Activated CD8-positive, alpha-beta T cell treated with anti-CD3 and anti-CD28 coated beads for 36 hours (primary cell): ENCODE measurements at places on chromosomes 4 and X. TPM values are rescaled to one million over a fixed set of nuclear protein-coding genes. Genes with fewer than 3 reads are reported as not detected.

TAF1 gene
- 30.9 TPM for total RNA-seq

MAMLD1 gene
- 1.8 TPM for total RNA-seq

CD38 gene
- total RNA-seq: 25.6 TPM

DNA sequence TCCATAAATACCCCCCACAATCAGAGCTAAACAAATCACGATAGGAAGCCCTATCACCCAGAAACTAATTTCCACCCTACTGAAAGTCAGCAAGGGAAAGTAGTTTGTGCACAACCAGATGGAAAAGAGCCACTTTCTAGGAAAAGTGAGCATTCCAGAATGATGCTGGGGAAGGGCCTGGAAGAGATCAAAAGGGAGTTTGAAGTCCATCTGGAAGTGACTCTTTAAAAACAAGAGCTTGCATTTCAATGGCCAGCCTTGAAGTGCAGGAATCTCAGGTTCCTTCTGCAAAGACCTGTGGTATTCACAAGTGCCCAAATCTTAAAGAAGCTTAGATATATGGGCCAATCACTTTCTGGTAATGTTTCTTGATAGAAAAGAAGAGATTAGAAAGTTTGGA lies 97.0 kb upstream of the LDB2 start:
- no peak for DNase-seq

GRCh38 chr4:138890891-138891570 lies 124.5 kb upstream of the NOCT start:
- no peak for DNase-seq

GRCh38 chrX:30060718-30061117 lies 154.6 kb upstream of the MAGEB2 start:
- DNase-seq: no peak

DNA sequence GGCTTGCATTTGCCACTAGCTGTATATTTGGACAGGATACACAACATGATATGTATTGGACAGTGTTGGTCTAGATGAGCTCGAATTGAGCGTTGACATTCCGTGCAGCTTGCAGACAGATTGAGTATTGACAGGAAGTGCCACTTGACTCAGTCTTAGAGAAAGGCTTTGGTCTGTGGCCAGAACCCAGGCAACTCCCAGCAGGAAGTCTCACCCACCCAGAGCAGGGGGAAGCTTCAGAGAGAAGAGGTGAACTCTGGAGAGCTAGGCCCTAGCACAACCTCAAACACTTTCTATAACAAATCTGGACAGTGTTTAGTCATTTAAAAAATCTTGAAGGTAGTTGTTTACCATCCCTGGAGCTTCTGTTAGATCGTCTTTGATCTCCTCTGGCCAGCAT lies 280.5 kb downstream of the FBXW7 start:
- peak; percentile 84 for DNase-seq

GRCh38 chrX:13994536-13995080 lies 35.1 kb downstream of the GEMIN8 start:
- no peak for DNase-seq

DNA sequence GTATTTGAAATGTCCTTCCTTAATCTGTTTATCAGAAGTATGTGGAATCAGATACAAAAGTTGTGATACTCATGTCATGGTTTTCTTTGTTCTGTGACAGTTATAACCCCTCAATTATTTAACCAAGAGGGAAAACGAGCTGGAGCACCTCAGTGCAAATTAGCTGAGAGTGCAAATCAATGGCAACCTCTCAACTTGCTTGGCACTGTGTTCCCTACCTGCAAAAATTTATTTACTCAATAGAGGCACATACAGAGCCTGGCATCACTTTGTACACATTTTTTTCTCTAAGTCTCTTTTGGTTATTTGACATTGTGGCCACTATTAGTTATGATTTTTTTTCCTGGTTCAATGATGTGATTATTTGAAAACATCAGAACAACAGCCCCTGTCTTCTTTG lies 186.2 kb downstream of the STIM2 start:
- no peak for DNase-seq
